Pulmonary artery endothelial cell (primary cell): ENCODE measurements at places on chromosomes 16 and 17. TPM values are rescaled to one million over a fixed set of nuclear protein-coding genes. Genes with fewer than 3 reads are reported as not detected.

DNA sequence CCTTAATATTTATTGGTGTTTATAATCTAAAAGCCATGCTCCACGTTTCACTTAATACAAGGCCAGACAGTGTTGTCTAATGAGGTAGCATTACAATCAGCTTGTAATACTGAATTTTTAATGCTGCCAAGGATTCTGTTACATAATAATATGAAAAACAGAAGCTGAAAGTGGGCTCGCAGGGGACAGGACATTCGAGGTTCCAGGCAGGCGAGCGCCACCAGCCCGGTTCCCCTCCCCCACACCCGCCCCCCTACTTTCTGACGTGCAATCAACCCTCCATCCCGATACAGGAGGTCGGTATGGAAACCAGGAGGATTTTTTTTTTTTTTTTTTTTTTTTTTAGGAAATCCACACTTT lies 6.2 kb upstream of the ZFHX3 start:
- DNase-seq = no peak

- DNase-seq = no peak
These were observed 8.6 kb upstream of the CENPV start for GRCh38 chr17:16361874-16362273.

- DNase-seq = no peak
These were observed 62.2 kb downstream of the DHRS7C start for GRCh38 chr17:9729034-9729650.

DNA sequence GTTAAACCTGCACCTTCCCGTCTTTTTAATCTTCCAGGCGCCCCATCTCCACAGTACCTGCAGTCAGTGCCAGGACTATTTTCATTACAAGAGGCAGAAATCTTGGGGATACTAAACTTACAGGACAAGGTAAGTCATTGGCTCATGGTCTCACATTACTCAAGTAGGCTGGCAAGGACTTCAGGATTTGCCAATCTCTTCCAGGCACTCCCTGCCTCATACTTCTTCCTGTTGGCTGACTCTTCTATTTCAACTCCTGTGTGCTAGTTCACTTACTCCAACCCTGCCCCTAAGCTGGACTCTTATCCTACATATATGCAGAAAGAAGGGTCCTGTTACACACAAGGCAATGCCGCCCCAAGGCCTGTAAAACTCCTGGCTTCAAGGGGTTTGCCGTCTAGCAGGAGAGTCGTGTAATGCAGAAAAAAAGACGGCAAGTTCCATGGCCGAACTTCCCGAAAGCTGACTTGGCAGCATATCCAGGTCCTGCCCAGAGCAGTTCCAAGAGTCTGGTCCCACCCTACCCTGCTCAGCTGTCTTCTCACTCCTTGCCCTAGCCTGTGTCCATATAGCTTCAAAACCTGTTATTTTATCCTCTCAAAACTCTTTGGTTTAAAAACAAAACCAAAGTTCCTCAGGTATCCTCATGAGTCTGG lies 14.8 kb downstream of the ERN1 start:
- DNase-seq = no peak

DNA sequence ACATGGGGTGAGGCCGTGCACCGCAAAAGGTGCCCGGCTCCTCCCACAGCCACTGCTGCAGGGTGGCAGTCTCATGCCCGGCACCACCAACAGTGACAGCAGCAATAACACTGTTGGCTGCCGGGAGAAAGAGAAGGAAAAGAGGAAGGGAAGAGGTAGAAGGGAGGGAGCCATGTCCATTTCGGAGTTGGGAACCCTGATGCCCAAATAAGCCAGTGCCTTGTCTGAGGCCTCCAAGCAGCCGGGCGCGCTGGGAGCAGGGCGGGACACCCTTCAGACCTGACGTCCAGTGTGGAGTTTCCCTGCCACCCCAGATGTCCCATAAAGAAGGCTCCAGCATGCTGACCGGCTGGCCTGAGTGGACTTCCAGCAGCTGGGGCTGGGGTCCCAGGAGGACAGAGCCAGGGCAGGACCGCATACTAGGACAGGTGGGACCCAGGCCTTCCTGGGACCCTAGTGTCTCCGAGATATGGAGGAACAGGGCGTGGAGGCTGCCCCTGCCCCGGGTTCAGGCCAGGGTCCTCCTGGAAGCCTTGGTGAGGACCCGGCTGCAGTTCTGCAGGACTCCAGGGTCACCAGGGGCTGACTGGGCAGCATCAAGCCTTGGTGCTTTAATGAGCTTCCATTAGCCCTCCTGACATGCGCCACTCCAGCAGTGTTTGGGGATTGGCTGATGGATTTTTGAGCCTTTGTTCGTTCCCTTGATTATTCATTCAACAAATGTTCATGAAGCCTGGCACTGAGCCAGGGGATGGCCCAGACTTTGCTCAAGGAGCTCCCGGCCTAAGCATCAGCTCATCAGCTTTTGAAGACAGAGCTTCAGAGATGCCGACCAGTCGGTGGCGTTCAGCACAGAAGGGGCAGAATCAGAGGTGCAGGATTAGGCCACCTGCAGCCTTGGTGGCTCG lies 223.6 kb upstream of the CIBAR2 start:
- no peak for DNase-seq

GRCh38 chr17:78430892-78431691 lies 52.6 kb downstream of the PGS1 start:
- DNase-seq = no peak

GRCh38 chr16:5042574-5043171 lies 8.9 kb upstream of the NAGPA start:
- DNase-seq = no peak

DNA sequence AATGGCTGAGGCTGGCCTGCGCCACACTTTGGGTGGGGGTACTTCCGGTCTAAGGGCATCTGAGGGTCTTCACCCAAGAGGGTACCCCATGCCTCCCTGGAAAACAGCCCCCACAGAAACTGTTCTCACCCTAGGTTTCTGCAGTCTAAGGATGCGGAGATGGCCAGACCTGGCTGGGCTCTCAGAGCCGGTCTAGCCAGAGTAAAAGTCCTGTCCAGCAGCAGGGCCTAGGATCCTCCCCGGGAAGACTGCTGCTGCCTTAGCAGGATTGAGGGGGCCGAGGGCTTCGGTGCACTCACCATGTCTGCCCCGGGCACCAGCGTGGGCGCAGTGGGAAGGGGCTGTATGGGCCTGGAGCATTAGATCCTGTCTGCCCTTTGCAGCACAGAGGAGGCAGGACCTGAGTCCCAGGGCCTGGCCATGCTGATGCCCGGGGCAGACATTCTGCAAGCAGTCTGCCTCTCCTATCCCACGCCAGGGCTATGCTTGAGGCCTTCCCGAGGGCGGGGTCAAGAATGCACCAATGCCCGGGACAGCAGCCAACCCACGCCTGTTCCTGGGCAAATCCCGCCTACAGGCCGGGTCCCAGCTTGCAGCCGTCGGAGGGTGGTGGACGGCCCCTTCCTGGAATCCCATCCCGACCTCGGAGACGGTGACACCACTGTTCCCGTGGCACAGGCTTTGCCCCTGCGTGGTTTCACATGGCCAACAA lies 54.7 kb downstream of the CBFA2T3 start:
- peak; percentile 45 for DNase-seq

Gene SLC6A4
- 0.07 and 0.11 TPM in 2 replicates for total RNA-seq

Gene CHST4
- total RNA-seq = not detected in 2 replicates

Gene POLG2
- 6.3 and 11.4 TPM in 2 replicates for total RNA-seq

Gene CDK5R1
- total RNA-seq = 1.8 and 2.7 TPM in 2 replicates

Gene MYH8
- total RNA-seq = not detected in 2 replicates

Gene ERN2
- not detected in 2 replicates for total RNA-seq

Gene KIFC3
- 53.3 and 65.0 TPM in 2 replicates for total RNA-seq

Gene CDYL2
- total RNA-seq = 29.5 and 32.3 TPM in 2 replicates

Gene VTN
- total RNA-seq = 0.07 and 0.46 TPM in 2 replicates

Gene EXOC3L1
- total RNA-seq = 1.1 and 2.2 TPM in 2 replicates
